Stimulated activated CD8-positive, alpha-beta memory T cell treated with anti-CD3 and anti-CD28 coated beads, Interleukin-15, amount 100 ng/mL, for 4 hours (primary cell): ENCODE measurements at places on chromosomes 7 and 10.

- no peak for DNase-seq
These were observed 175.9 kb downstream of the BAMBI start for GRCh38 chr10:28853195-28853594.

GRCh38 chr10:33216661-33217427 lies 117.6 kb downstream of the NRP1 start:
- DNase-seq: no peak

DNA sequence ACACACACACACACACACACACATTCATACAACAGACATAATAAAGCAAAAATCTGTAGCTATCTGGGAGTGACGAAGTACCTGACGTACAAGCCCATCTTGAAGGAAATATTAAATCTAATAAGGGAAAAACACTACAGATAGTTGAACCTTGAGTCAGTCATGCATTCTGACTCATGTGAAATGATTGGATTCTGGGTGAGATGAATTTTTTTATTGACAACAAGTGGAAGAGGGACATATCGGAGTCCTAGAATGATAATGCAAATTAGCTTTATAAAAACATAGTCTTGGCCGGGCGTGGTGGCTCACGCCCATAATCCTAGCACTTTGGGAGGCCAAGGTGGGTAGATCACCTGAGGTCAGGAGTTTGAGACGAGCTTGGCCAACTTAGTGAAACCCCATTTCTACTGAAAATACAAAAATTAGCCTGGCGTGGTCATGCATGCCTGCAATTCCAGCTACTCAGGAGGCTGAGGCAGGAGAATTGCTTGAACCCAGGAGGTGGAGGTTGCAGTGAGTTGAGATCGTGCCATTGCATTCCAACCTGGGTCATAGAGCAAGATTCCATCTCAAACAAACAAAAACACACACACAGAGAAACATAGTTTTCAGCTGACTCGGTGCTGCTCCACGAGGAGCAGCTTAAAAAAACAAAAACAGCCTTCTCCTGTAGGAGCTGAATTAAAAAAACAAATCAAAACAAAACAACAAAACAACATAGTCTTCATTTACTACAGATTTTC lies 154.4 kb upstream of the MKLN1 start:
- DNase-seq: no peak

GRCh38 chr7:157126921-157127320 lies 11.8 kb upstream of the UBE3C start:
- no peak for DNase-seq

DNA sequence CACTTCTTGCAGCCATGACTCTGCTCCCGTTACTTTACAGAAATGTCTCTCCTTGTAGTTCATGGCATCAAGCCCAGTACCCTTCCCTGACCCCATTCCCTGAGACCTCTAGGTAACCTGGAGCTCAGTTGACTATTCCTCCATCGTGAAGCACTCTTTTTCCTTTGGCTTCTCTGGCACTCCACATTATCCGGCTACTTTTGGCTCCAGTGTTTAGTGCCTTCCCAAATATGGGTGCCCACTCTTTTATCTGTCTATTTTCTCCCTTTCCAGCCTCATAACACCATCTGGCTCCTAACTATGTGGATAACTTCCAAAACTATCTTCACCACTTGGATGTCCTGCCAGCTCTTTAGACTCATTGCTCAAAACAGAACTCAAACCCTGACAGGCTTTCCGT lies 744.7 kb upstream of the GALNT17 start:
- no peak for DNase-seq

DNA sequence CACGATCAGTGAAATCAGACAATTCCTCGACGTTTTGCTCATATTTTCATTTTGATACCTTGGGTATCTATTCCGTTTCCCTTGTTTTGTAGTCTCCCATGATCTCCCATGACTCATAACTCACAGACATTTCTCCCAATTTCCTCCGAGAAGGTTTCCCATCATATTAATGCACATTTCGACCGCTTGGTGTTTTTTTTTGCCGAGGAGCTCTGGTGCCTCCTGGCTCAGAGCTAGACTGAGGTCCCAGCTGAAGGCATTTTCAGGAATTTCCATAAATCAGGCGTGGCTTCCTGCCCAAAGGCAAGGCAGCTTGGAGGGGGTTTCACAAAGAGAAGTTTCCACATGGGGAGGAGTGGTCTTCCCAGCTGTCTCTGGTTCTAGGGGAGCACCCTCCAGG lies 148.2 kb upstream of the TNS3 start:
- no peak for DNase-seq

DNA sequence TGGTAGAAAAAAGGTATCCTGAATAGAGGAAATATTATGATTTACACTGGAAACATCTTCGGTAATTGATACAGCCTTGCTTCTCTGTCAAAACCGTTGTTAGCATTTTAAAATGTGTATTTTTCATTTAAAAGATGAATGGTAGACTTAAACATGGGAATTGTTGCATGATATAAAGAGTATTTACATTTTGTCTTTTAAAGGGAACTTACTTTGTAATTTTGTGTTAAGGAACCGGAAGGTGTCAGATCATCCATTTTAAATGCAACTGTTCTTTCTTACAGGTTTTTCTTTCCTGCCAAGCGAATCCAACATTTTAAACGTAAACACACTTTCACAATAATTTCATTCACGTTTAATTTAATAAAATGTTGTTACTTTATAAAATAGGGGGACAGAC lies 1.8 kb upstream of the IGF2BP3 start:
- DNase-seq: no peak

DNA sequence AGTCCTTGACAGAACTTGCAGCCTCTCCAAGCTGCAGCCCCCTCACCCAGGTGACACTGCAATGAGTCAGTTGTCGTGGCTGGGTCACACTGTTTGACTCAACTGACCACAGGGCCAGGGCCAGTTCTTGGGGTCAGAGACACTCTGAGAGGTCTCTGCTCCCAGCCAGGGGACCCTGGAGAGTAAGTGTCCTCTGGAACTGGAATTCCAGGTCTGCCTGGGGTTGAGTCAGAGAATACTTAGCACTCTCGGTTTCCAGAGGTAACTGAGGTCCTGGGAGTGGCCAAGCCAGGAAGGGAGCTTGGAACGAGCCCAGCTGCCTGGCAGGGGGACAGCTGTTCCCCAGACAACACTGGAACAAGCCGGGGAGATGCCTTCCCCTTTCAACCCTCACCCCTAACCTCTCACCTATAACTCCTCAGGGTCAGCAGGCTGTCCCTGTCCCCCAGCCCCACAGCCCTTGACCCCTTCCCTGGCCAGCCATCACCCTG lies 2.2 kb upstream of the MYL10 start:
- no peak for DNase-seq

- no peak for DNase-seq
These were observed 58.6 kb upstream of the EFCAB10 start for GRCh38 chr7:105639667-105640493.

- no peak for DNase-seq
These were observed 8.8 kb downstream of the ITGB1 start for GRCh38 chr10:32949221-32949678.

GRCh38 chr7:43204081-43204480 lies 91.6 kb downstream of the HECW1 start:
- no peak for DNase-seq

DNA sequence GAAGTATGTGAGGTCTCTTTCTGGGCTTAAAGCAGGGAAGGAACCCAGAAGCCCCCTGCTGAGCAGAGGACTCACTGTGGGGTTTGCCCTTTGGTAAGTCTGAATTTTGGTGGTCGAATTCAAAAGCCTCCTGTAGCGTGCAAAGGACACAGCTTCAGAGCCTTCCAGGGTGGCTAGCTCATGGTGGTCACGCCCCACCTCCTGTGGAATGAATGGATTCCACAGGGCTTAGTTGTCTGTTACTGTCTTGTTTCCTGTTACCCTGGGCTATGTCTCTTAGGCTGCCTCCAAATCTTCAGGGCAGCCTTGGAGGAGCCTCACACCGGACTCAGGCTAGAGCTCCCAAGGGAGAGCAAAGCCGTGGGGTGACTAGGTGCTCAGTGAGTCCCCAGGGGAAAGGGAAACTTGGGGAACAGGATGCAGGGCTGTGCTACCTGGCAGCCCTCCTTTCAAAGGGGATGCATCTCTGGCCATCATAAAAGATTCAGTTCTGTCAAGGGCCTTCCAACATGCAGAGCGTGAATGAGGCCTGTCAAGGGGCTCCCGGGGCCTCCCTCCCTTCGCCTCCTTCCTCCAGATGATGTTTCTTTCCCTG lies 211.7 kb downstream of the CCSER2 start:
- no peak for DNase-seq

DNA sequence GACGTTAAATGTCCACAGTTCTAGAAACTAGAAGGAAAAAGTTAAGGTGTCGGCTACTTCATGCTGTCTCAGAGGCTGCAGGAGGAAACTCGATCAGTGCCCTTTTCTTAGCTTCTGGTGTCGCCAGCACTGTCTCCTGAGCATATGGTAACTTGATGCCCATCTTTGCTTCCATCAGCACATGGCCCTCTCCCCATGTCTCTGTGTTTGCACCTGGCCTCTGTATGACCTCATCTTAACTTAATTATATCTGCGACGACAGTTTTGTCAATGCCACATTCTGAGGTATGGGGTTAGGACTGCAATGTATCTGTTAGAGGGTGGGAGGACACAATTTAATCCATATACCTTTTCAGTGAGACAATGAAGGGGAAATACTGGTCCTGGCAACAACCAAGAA lies 449.9 kb downstream of the POM121L12 start:
- DNase-seq: no peak

- DNase-seq: no peak
These were observed 37.1 kb downstream of the STEAP4 start for GRCh38 chr7:88269586-88269985.

- DNase-seq: no peak
These were observed 123.5 kb downstream of the ADCY1 start for GRCh38 chr7:45697576-45698136.

- no peak for DNase-seq
These were observed 1014.7 kb upstream of the LRRN3 start for GRCh38 chr7:110076194-110076593.

GRCh38 chr10:104317269-104317710 lies 21.0 kb downstream of the ITPRIP start:
- DNase-seq: no peak

DNA sequence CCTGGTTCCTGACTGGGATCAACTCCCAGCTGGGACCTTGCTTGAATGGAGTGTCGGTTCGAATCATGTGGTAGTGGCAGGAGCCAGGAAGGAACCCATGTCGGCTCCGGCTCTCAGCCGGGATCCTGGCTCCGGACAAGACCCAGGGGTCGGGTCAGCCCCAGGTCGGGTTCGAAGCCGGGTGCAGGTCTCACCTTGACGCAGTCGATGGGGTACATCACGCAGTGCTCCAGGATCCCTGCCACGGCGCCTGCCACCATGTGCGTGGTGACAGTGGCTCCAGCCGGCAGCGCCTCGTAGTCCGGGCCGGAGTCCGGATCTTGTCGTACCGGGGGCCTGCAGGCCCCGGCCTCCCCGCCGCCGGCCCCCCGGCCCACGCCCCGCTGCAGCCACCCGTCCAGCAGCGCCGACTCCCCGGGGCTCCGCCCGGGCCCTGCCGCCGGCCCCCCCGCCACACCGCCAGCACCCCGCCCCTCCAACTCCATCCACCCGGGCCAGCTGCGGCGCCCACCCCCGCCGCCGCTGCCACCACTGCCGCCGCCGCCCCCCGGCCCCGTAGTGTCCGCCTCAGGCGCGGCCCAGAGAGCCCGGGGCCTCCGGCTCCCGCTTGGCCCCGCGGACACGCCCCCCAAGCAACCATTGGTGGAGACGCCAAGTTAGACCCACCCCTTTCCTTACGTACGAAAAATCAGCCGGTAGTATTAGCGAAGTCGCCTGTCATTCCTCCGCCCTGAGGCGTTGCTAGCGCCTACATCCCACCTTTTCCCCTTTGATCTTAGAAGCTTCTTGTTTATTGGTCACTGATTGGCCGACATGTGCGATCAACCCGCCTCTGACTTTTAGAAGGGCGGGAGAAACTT lies at the start of gene SLC25A28:
SLC25A28 (minus strand) TSS at position 589 of the 860 bp plus-strand sequence; CDS start at position 485, 104 bp downstream.
- peak; percentile 89 for DNase-seq

- DNase-seq: no peak
These were observed 184.5 kb upstream of the CXCL12 start for GRCh38 chr10:44569193-44570091.

GRCh38 chr7:50486512-50486911 lies 36.4 kb upstream of the FIGNL1 start:
- DNase-seq: no peak

GRCh38 chr7:80686576-80686975 lies 48.1 kb downstream of the CD36 start:
- DNase-seq: no peak

DNA sequence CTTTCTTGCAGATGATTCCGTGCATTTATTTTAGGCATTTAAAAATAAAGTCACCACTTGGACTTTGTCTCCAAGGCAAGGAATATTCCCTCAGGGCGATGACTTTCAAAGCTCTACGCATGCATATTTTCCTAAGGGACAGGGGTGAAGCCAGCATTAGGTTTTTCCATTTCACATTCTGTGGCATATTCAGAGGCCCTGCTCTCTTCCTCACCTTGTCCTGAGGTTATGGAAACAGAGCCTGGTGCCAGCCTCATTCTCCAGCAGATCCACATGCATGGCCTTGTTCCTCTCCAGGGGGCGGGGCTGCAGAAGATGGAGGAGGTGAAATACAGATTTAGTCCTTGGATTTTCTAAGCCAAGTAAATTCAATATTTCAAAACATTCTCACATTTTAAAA lies 11.6 kb upstream of the LYZL1 start:
- DNase-seq: no peak

GRCh38 chr10:128080641-128081040 lies 45.6 kb downstream of the MKI67 start:
- no peak for DNase-seq

DNA sequence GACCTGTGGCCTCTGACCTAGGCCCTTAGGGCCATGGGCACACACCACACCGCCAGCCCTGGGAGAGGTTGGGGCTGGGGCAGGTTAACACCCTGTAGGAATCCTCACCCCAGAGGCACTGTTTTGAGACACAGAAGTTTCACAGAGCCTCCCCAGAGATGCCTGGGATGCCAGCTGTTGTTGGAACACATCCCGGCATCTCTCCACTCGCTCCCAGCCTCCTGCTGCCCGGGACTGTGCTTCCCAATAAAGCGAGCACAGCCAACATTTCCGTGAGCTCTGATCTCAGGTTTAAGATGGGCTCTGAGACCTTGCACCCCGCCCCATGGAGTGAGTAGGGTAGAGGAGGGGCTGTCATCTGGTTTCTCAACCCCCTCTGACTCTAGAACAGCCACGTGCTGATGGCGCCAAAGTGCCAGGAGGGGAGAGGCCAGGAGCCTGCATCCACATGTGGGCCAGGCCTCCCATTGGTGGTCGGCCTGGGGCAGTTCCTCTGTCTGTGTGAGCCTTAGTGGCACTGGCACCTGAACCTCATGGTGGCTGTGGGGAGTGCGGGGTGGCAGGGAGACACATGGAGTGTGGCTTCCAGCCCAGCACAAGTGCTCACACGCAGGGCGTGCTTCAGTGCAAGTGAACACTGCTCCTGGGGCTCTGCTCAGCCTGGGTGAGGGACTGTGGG lies 54.7 kb downstream of the RASGEF1A start:
- DNase-seq: no peak

- DNase-seq: no peak
These were observed 7.3 kb downstream of the SKIDA1 start for GRCh38 chr10:21518149-21518640.

DNA sequence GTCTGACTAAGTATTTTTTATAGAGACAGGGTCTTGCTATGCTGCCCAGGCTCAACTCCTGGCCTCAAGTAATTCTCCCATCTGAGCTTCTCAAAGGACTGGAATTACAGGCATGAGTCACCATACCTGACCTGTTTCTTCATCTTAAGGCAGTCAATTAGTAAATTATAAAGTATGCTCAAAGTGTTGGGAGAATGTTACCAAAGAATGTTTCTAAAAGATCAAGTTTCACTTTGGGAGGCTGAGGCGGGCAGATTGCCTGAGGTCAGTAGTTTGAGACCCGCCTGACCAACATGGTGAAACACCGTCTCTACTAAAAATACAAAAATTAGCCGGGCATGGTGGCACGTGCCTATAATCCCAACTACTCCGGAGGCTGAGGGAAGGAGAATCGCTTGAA lies 117.0 kb downstream of the ALOX5 start:
- no peak for DNase-seq
